ENCODE measurements at places on chromosomes 3 and 15. TPM values are rescaled to one million over a fixed set of nuclear protein-coding genes. Genes with fewer than 3 reads are reported as not detected.

GRCh38 chr3:133943639-133944141 is 48.0 kb upstream of the RAB6B start:
- no peak for DNase-seq

DNA sequence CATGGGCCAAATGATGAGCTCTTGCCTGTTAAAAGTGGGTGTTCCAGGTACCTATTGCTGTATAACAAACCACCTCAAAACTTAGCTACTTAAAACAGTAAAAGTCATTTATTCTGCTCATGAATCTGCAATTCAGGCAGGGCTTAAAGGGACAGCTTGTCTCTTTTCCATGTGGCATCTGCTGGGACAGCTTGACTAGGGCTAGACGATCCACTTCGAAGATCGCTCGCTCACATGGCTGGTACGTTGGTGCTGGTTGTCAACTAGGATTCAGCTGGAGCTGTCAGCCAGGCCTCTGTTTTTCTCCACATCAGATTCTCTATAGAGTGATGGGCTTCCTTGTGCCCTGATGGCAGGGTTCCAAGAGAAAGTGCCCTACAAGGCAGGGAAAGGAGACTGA is 581.3 kb downstream of the NTRK3 start:
- DNase-seq: no peak

- DNase-seq: no peak
These were observed 27.8 kb downstream of the CHP1 start for GRCh38 chr15:41258750-41259471.

GRCh38 chr3:80366808-80367548 is 599.2 kb upstream of the ROBO1 start:
- no peak for DNase-seq

The SLC24A5 gene
- not detected for total RNA-seq

DNA sequence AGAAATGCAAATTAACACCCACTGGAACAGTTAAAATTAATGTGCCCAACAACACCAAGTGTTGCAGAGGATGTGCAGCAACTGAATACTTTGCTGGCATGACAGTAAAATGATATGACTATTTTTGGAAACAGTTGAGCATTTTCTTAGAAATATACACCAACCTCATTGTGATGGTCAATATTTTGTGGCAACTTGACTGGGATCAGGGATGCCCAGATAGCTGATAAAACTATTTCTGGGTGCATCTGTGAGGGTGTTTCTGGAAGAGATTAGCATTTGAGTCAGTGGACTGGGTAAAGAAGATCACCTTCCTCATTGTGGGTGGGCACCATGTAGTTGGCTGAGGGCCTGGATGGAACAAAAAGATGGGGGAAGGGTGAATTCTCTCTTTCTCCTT is 57.9 kb downstream of the RPLP1 start:
- no peak for DNase-seq

The CATSPER2 gene
- 6.0 TPM for total RNA-seq

- no peak for DNase-seq
These were observed 10.9 kb downstream of the ATG3 start for GRCh38 chr3:112550859-112551258.

The TMEM40 gene
- not detected for total RNA-seq

The VIPR1 gene
- total RNA-seq: 9.1 TPM

- DNase-seq: no peak
These were observed 3.7 kb downstream of the EHD4 start for GRCh38 chr15:41968701-41969100.

The LARP6 gene
- total RNA-seq: not detected

The ACOX2 gene
- total RNA-seq: not detected

DNA sequence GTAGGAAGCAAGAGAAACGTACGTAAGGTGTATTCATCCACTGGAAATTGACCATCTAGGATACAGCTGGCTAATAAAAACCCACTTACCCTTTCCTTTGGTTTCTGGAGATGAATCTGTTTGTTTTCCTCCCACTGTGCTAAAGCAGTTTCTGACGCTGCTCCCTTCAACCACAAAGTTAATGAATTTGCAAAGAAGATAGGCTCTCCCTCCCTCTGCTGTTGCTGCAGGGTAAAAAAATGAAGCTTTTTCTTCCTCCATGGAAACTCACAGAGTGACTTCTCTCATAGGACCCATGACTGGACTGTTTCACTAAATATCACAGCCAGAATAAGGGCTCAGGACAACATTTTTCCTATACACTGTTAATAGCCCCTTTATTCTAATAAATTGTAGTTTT is 172.1 kb upstream of the LRRN1 start:
- DNase-seq: no peak

DNA sequence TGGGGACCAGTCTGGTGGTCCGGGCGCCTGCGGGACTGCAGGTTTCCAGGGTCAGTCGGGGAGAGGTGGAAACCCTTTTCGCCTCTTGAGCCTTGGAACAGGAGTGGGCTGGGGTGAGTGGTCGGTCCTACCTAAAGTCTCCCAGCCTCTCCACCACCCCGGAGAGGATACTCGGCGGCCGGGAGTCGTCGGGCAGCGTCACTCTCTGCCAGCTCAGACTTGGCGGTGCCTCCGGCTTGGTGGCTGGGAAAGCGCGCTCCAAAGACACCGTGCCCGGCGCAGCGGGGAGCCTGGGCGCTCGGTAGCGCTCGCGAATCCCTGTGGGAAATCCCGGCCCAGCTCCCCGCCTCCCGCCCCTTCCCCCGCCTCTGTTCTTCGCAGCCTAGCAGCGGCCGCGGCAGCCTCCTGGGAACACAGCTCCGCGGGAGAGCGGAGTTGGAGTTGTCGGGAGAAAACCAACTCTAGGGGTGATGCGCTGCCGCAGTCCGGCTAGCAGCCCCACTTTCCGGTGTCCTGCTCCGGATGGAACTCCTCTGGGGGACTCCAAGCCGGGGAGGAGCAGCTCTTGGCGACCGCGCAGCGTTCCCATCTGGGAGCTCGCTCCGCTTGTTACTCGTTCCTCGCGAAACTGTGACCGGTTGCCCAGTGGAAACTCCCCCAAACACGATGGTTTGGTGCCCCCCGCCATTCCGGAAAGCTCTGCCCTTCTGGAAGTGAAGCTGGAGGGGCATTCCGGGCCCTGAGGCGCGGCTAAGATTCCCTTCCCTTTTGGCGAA is 1.4 kb downstream of the EPHB1 start:
- DNase-seq: no peak

DNA sequence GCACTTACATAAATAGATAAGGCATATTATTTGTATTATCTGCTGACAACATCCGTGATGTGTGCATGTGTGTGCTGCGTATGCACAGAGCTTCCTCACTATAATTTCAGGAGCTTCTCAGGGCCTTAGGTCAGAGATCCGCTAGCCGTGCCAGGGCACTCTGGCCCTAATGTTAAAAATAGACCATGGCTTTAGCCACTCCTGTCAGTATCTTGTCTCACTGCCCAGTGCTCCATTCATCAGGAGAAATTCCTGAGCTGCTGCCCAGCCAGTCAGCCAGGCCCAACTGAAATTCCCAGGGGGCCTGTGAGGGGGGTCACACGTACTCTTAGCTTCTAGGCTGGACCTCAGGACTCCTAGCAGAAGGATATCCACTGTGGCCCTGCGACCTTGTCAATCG is 70.0 kb upstream of the ABHD2 start:
- DNase-seq: no peak

DNA sequence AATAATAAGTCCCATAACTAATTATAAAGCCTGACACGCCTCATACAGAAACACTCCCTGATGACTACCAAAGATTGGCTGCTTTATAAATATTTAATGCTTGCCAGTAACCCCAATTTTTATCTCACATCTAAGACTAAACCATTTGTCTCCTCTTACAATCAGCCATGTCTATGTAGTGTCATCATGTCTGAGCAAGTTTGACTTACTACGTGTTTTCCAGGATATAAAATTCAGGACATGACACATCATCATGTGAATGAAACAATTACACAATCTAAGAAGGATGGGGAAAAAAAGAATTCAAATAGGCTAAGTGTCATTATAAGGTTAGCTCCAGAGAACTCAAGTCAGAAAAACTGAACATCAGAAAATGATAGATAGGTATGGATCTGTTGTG is 208.7 kb downstream of the MECOM start:
- no peak for DNase-seq

DNA sequence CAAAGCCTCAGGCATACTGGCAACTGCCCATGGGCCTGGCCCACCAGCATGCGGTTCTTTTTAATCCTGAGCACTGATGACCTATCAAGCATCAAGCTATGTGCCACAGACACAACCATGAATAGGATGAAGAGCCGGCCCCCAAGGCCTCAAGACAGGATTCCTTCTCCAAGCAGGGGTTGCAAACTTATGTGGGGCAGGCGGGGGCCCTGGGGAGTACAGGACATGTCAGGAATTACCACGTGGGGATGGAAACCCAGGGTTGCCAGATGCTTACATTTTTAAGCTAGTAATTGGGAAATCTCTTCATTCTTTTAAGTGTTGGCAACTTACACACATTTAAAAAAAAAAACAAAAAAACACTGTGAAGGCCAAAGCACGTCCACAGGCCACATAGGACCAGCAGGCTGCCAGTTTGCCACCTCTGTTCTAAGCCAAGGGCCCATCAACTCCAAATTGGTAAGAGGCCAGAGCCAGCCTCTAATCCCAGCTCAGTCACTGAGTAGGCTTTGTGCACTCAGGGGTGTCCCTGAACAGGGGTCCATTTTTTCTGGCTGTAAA is 32.8 kb downstream of the BDH1 start:
- no peak for DNase-seq

The GMNC gene
- total RNA-seq: not detected

DNA sequence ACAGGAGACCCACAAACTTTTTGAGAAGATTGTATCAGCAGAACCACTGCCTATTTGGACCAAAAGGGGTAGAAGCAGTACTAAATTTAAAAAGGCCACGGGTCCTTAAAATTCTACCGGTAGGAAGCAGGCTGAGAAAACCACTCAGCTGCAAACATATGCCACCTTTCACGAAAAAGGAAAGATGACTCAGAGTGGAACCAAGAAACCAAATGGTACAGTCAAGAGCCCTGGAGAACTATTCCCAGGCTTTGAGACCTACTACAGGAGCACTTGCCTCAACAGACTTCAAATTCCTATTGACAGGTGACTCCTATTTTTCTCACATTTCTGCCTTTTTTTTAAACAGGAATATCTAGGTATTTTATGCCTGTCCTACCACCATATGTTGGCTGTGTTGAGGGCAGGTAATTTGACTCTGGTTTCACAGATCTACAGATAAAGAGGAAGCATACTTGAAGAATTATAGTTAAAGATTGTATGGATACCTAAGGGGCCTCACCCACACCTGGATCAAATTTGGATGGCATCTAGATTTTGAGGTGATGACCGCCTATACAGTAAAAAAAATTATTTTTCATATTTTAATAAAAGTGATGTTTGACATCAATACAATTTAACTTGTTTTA is 10.1 kb downstream of the GOLIM4 start:
- no peak for DNase-seq

DNA sequence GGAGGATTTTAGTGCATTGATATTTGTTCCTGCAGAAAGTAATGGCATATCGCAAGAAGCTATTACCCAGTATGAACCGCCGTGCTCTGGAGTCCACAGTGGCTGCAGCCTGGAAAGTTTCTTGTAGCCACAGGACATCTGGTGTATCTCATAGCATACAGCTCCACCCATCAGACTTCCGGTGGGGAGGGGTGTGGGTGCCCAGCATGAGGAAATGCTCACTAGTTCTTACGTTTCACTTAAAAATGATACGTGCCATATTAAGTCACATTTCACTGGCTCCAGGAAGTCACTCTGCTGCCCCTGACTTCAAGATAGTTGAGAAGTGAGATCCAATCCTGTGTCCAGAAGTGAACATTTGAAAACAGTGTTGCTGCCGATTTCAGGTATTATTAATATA is 990.4 kb downstream of the GBE1 start:
- DNase-seq: no peak

- no peak for DNase-seq
These were observed 53.8 kb upstream of the RAB6B start for GRCh38 chr3:133949438-133949837.

- DNase-seq: no peak
These were observed 71.6 kb downstream of the SUMF1 start for GRCh38 chr3:4395448-4395847.

The TNNC1 gene
- total RNA-seq: 0.84 TPM

DNA sequence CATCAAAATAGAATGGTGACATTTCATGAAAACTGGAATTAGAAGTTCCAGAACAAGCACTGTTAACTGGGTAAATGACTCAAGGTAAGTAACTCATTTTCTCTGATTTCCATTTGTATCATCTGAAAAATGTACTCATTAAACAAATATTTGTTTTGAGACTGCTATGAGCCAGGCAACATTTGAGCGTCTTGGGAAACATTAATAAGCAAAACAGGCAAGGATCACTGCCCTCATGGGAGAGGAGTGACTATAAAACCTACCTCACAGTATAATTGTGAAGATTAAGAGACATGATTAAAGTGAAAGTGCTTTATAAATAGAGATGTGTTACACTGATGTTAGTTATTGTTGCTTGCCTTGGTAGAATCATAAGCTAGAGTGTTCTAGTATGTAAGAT is 711.8 kb upstream of the UBE2E2 start:
- no peak for DNase-seq

DNA sequence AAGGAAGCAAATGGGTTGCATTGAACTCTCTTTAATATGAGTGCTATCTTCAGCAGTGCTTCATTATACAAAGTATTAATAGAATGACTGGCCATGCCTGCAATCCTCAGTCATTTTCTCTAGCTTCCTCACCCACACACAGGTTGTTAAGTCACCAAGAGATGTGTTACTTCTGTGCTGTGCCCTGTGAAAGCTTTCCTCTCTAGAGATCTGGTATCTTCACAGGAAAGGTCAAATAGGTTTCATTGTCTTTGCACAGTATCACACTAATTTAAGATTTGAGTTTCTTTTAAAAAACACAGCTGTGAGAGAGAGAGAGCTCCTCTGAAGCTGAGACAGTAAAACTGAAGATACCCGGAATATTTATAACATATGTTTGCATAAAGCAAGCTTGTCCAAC is 278.6 kb downstream of the CNTN4 start:
- DNase-seq: no peak

GRCh38 chr3:180420804-180421203 is 181.2 kb upstream of the TTC14 start:
- DNase-seq: no peak

GRCh38 chr15:67820992-67821783 is 4.1 kb upstream of the SKOR1 start:
- peak; percentile 62 for DNase-seq

DNA sequence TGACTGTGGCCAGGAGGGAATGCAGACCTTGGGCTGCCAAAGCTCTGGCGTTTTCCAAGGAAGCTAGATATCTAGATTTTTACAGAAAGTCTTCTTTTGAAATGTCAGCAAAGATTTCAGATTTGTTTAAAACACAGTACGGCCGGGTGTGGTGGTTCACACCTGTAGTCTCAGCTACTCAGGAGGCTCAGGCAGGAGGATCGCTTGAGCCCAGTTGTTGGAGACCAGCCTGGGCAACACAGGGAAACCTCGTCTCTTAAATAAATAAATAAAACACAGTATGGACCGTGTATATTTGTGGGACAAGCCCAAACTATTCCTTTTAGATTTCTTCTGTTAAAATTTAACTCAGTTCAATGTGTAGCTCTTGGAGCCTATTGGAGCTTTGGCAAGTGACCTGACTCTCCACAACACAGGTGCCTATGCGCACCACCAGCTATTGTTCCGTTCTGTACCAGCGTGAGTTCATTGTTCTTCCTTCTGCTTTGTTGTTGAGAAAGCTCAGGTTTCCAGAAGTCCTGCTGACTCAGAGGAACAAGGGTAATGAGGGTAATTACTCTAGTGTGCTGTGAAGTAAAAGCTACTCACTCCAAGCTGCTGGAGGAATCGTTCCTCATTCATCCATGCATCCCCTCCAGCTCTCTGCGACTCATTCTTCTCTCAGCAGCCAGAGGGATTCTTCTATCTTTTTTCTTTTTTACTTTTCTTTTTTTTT is 73.1 kb upstream of the SLC6A6 start:
- no peak for DNase-seq

The RNF13 gene
- total RNA-seq: 31.3 TPM

GRCh38 chr3:42498791-42499477 is 3.5 kb upstream of the VIPR1 start:
- no peak for DNase-seq
